ENCODE measurements at places on chromosomes 16 and 17.

- no peak for DNase-seq
Observed at GRCh38 chr16:47480410-47480809, 19.3 kb downstream of the PHKB start.

GRCh38 chr16:102060-102855 is 24.2 kb downstream of the MPG start:
- DNase-seq, result peak; percentile 56

GRCh38 chr17:72634621-72635020 is 457.9 kb downstream of the SLC39A11 start:
- DNase-seq, result no peak

GRCh38 chr17:65174974-65175373 is 37.8 kb downstream of the RGS9 start:
- no peak for DNase-seq

DNA sequence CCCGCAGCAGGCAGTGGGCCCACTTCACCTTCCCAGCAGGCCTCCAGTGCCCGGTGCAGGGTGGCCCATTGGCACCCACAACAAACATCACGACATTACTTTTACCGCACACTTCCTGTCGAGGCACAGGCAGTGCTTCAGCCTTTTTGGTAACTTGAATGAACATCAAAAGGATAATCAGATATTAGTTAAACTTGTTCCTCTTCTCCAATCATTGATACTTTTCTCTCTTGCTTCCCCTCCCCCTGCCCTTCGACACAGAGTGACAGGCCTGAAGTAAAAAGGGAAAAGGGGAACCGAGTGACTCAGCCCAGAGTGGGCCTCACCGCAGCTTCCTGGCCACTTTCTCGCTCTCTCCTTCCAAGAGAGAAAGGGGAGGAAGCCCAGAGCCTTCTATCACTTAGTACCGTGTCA is 507.0 kb downstream of the MAF start:
- peak; percentile 20 for DNase-seq

- DNase-seq, result no peak
Observed at GRCh38 chr16:67657751-67658518, 2.1 kb downstream of the ACD start.

- DNase-seq, result no peak
Observed at GRCh38 chr17:4109449-4109848, 33.4 kb downstream of the ZZEF1 start.

- DNase-seq, result no peak
Observed at GRCh38 chr17:69043098-69043734, 17.5 kb downstream of the ABCA9 start.

DNA sequence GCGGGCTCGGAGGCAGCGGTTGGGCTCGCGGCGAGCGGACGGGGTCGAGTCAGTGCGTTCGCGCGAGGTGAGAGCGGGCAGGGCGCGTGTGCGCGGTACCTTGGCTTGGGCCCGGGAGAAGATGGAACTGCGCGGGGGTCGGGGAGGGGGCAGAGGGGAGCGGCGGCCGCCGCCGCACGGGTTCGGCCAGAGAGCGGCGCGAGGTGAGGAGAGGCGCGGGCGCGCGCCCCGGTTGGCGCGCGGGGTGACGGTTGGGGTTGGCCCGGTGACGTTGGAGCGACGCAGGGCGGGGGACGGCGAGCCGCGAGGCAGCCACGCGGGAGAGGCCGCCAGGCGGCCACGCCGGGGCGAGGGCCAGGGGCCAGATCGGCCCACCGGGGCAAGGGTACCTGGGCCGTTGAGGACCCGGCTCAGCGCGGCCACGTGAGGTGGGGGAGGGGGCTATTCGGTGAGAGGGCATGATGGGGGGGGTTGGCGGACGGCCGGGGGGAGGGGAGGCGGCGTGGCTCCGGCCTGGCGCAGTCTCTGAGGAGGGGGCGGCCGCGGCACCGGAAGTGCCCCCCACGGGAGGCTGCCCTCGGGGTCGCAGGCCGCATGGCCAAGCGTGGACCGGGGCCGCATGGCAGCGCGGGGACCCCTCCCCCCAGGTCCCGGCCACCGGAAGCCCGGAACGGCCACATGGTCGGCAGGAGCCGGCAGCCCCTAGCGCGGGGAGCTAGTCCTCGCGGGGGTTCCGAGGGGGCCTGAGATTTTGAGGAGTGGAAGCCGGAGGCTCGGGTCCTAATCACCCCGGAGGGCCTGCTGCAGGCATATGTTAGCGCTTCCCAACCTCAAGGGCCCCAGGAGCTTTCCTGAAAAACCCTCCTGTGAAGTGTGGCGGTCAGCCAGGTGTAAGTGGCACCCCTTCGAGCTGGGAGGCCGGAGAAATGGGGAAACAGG is 527 bp downstream of the EIF5A start:
- DNase-seq, result no peak

DNA sequence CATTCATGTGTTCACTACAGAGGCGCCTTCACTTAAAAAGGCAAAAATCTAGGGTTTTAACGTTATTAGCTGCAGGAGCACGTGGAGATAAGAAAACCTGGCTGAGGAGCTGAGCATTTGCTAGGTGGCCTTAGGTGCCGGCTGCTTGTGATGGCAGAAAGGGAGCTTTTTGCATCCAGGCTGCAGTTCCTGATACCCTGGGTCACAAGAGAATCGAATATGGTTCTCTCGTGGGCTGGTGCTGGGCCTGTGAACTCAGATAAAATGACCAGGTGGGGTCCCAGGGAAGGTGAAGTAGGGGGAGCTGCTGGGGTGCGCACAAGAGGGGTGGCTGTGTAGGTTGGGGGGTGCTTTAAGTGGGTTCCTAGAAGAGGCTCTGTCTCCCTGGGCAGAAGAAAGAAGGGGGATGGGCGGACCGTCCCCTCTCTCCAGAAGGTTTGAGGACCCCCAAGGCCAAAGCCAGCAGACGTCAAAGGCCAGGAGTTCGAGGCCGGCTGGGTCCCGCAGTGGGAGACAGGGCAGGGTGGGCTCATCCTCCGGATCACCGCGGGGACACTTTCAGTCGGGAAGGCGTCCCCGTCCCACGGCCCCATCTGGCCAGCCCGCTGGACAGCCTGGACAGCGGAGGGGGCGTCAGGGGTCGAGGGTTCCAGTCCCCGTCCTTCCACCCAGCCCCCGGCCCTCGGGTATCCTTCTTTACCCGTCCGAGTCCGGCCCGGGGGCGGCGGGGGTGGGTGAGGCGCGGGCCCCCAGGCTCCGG is 740 bp upstream of the CMIP start:
- DNase-seq, result no peak

DNA sequence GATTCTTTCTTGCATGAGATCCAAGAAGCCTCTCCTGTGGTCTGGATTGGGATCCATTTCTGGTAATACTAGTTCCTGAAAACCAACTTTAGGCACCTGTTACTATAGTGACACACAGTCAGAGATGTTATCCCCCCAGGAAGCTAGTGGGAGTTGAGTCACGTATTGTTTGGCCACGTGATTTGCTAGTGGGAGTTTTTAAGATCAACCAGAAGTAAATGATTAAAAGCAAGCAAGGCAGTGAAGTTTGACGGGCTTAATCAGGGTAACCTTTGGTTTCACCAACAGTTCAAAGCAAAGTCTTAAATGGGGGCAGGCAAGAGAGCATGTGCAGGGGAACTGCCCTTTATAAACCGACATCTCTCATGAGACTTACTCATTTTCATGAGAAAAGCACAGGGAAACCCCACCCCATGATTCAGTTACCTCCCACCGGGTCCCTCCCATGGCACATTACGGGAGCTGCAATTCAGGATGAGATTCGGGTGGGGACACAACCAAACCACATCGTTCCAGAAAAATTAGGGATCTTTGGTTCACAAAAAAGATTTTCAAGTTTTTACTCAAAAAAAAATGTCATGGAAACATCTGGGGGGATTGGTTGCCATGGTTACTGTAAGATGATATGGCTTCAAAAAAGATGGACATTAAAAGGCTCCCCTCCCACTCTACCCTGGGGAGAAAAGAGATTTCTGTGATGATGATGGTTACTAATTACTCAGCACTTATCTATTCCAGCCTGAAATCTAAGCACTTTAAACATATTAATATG is 483.1 kb upstream of the ERCC4 start:
- DNase-seq, result no peak

GRCh38 chr16:47731252-47731651 is 270.1 kb downstream of the PHKB start:
- DNase-seq, result no peak

DNA sequence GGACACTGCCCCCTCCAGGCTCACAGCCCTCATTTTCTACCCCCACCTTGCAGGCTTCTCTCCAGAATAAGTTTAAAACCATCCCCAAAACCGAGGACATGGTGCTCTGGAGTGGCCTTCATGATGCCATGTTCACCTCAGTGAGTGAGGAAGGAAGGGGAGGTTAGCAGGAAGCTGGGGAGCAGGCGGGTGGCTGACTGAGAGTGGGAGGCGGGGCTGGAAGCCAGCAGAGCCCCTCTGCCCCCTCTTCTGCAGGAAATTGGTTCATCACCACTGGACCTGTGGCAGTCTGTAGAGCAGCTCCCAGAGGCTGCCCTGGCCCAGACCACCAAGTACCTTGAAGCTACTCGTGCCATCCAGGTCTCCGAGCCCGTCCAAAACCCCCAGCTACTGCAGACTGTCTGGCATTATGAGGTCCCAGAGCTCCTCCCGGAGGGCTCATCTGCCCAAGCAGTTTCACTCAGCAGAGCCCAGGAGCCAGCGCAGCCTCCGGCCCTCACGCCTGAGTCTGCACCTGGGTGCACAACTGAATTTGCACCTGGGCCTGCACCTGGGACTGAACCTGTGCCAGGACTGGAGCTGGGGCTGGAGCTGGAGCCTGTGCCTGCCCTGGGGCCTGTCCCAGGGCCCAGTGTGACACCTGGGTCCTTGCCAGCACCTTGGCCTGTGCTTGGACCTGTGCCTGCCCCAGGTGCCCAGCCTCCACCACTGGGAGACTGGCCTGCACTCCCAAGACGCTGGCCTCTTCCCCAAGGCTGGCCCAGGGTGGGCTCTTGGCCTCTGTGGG is 19.0 kb downstream of the C16orf96 start:
- DNase-seq, result no peak

GRCh38 chr17:68301438-68301959 is 10.2 kb downstream of the ARSG start:
- no peak for DNase-seq

DNA sequence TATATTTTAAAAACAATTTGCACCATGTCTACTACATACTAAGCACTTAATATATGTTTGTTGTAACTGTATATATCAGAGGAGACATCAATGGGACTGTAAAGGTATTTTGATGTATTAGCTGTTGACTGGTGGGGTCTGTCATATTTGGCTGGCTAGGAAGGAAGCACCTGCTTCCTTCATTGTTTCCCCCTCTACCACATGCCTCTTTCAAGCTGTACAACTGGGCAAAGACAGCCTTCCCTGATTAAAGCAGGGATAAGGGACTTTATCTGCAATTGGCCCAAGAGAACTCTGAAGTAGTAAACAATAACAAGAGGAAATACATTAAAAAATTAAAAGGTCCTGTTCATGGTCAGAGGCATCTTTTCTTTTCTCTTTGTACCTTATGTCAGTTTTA is 5.5 kb upstream of the SLFN12L start:
- DNase-seq, result no peak

GRCh38 chr17:71383091-71383490 is 737.7 kb upstream of the SOX9 start:
- no peak for DNase-seq

- no peak for DNase-seq
Observed at GRCh38 chr17:72378414-72379390, 257.9 kb downstream of the SOX9 start.
